AG09319 (cell line): ENCODE measurements at places on chromosomes 5 and 9.

GRCh38 chr5:117954331-117954730, 1034.0 kb downstream of the DTWD2 start:
- DNase-seq: peak; percentile 18

DNA sequence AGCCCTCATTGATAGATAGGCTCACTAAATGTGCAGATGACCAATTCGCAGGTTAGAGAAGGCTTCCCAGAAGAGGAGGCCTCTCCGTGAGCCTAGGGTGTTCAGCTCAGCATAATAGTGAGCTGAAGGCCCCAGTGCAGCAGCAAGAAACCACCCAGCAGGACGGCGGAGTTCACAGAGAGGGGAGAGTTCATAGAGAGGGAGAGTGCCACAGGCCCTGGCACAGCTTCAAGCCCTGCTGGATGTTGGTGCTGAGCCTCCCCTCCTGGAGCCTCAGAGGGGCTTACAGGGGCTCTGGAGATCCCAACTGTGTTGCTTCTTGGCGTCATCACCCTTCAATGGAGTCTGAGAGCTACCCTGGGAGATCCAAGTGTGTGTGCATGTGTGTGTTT, 2.1 kb downstream of the SLC22A5 start:
- DNase-seq: no peak

DNA sequence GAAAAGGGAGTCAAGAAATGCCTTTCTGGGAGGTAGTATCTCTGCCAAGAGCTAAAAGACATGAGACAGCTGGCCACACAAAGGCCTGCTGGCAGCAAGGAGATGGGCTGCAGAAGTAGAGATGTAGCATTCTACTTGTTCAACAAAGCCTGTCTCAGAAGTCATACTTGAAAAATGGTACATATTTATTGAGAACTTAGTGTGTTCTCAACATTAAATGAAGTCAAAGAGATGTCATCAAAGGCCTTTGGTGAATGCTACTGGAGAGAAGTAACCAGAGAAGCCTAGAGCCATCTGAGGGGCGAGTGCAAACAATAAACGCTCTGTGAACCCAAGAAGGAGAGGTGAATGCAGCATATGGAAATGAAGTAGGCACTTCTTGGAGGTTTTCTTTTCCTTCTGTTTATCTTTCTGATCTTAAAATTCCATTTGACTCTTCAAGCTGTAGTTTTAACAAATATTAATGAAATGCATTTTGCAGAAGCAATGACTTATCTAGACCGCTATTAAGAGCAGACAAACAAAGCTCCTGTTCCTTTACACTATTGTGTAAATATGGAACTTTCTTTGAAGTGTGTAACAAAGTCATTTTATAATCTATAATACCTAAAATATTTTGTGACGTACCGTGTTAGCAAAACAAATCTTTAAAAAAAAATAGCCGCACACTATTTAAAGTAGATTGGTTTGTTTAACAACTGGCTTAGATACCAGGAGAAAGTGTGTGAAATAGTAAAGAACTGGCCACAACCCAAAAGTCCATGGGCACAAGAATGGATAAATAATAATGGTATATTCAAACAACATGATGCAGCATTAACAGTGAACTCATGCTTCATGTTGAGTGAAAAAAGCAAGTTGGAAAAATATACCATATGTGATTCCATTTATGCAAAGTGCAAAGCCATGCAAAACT, 70.2 kb downstream of the ZNF608 start:
- no peak for DNase-seq

GRCh38 chr5:159564031-159564430, 233.7 kb upstream of the IL12B start:
- no peak for DNase-seq

GRCh38 chr5:6748142-6748541, 34.9 kb downstream of the TENT4A start:
- no peak for DNase-seq
